ENCODE measurements at places on chromosomes 16 and 17.

DNA sequence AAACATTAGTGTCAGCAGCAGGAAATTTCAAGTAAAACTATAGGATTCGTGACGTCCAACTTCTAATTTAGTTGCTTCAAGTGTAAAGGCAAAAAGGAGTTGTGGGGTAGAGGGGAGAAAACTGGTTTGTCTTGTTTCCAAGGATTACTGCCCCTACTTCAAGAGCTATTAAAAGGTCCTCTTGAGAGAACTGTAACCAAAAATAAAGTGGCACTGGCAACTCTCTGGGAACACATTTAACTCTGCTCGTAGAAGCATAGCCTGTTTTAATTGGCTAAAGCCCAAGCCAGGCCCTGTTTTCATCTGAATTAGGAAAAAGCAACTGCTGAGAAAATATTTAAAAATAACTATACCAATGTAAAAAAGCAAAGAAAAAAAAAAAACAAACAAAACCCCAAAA lies 51.8 kb upstream of the AKAP1 start:
- DNase-seq: no peak

GRCh38 chr16:7362231-7362630 lies 29.6 kb downstream of the RBFOX1 start:
- no peak for DNase-seq

GRCh38 chr16:80288616-80289015 lies 252.2 kb upstream of the DYNLRB2 start:
- DNase-seq: no peak

DNA sequence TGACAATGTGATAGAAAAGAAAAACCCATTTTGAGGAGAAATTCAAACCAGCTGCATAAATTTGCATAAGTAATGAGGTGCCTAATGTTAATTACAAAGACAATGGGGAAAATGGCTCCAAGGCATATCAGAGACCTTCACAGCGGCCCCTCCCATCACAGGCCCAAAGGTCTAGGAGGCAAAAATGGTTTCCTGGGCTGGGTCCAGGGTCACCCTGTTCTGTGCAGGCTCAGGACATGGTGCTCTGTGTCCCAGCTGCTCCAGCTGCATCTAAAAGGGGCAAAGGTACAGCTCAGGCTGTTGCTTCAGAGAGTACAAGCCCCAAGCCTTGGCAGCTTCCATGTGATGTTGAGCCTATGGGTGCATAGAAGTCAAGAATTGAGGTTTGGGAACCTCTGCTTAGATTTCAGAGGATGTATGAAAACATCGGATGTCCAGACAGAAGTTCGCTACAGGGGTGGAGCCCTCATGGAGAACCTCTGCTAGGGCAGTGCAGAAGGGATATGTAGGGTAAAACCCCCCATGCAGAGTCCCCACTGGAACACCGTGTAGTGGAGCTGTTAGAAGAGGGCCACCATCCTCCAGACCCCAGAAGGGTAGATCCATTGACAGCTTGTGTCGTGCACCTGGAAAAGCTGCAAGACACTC lies 40.6 kb downstream of the IKZF3 start:
- no peak for DNase-seq

- no peak for DNase-seq
Observed at GRCh38 chr16:35751191-35751941, 2292.0 kb downstream of the TP53TG3F start.

DNA sequence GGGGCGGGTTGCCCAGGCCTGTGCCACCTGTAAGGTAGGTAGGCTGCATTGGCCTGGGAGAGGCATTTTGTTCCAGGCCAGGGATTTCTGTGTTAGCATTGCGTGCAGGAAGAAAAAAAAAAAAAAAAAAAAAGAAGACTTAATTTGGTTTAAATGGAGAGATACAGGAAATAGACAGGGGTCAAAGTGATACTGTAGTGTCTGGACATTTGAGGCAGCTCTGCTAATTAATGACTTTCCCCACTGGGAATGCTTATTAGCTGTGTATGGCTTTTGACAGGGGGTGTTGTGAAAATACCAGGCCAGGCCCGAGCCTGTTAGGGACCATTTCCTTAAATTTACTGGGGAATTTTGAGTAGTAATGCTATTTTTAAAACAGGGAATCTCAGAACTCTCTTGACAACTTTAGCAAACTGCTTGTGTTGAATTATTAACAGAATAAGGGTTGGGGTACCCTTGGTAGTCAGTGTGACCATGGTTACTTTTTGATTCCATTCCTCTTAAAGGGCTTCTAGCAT lies 1.0 kb downstream of the MAP2K4 start:
- DNase-seq: no peak

Data from SK-N-SH (cell line).